ENCODE measurements at places on chromosomes 1 and 21. TPM values are rescaled to one million over a fixed set of nuclear protein-coding genes. Genes with fewer than 3 reads are reported as not detected.

Gene CTBS
- total RNA-seq, result 12.9 TPM

Gene LCE1A
- total RNA-seq, result not detected

Gene DTL
- 48.0 TPM for total RNA-seq

Gene TTC24
- total RNA-seq, result 6.4 TPM

Gene ATP1A4
- 0.62 TPM for total RNA-seq

Data from GM12878 (cell line).